ENCODE measurements at places on chromosomes 11 and 22.

DNA sequence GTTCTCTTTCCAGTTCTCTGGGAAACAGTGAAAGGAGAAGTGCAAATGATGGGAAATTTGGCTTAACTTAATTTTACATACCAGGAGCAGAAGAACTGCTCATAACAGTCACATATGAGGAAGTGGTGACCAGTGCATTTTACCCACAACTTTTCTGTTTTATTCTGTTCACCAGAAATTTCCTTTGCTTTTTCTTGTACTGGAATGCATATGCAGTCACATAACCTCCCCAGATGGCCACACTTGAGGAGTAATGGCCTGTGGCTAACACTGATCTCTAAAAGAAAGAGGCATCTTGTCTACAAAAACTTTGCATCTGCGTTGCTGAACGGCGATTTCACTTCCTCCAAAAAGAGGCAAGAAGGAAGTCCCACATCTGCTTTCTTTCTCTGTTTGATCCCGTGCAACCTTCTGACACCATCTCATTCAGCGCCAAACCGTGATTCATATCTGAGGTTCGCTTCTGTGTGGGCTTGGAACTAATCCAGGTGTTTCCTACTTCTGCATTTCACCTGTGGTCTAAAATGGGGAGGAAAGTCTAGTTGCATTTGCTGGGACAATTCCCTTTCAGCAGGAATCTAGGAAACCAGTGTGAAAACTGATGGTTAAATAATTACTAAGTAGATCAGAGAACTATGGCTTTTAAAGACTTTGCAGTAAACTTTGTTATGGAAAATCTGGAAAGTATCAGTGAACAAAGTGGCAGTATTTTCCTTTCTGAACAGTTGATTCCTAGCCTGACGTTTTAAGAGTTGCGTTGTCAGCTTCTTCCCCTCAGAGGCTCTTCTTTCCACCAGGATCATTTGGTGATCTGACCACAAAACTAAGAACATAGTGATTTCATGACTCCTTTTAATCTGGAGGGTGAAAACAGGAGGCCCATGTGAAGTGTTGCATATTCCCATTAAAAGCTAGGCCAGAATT lies 4.2 kb upstream of the MPEG1 start:
- DNase-seq: no peak

DNA sequence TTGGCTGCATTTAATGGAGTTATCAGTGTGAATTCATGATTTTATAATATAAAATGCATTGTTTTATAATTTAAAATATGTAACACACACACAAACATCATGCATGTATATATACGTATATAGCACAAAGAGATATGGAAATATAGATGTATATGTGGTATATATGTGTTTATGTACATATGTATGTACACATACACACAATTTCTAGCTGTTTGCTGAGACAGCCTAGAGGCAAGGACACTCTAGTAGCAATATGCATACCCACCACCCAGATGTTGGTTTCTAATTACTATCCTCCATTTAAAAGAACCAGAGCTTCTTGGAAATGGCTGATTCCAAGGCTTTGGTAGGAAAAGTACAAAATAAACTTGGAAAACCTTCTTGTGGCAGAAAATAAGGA lies 50.4 kb downstream of the RBFOX2 start:
- no peak for DNase-seq

GRCh38 chr11:9739123-9739900 lies 75.4 kb downstream of the SWAP70 start:
- DNase-seq: no peak

- DNase-seq: no peak
These were observed 319.9 kb downstream of the BRD1 start for GRCh38 chr22:49507607-49508292.

- DNase-seq: no peak
These were observed 157.1 kb downstream of the BLID start for GRCh38 chr11:121958971-121959325.

Data from Right ventricle myocardium superior (tissue), 1 donor.